ENCODE measurements at places on chromosomes 7 and 10. TPM values are rescaled to one million over a fixed set of nuclear protein-coding genes. Genes with fewer than 3 reads are reported as not detected.
A peak's percentile ranks its signal among the peaks of the same experiment; 100 is the strongest.

Gene TRIL
- 4.0 TPM for total RNA-seq

DNA sequence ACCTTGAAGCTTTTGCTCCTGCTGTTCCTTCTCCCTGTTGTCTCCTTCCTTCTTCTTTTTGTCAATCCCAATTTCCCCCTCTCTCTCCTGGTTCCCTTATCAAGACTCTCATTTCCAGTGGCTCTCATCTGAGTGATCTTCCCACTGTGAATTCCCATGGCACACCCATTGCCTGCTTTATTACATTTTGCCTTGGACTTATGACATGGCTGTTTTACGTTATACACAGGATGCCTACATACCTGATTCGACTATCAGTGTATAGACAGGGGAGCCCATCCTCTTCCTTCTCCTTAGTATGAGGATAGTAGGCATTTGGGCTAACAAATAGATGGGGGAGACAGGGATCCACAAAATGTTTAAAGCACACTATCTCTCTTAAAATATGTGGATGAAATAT is 39.9 kb upstream of the EFCAB10 start:
- no peaks in the 10 kb centered on the region for H3K4me1 ChIP-seq
- DNase-seq: no peak

- H3K27me3 ChIP-seq: no peaks in the 10 kb centered on the region
- no peak overlapping the region for H3K4me3 ChIP-seq
- H3K27ac ChIP-seq: no peak overlapping the region
- no peaks in the 10 kb centered on the region for H3K4me1 ChIP-seq
- no peak for DNase-seq
These were observed 41.7 kb downstream of the SP8 start for GRCh38 chr7:20744954-20745446.

DNA sequence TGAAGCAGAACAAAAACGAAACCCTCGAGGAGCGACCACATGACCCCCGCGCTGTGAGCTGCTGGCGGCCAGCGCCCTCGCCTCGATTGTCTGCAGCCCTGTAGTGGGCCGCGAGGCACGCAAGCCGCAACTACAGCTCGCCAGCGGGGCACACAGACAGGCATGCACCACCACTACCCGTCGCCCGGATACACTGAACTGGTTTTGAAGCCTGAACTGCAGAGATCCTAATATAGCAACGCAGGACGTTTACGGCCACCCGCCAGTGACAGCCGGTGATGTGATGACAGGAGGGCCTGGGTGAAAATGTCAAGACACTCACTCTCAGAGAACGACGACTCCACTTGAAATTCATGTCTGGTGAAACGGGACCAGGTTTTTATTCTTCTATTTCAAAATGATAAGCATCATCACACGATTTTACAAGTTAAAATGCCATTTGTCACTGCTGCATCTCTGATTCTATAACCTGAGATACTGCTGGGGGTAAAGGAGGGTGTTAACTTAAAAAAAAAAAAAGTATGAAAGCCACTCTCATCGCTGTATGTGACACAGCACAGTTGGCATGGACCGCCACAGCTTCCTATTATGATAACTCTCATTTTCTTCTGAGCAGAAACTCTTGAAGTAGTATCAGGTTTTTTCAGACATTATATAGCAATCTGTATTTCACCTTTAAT is 120.3 kb upstream of the DIP2C start:
- peaks cover 1% of the 10 kb centered on the region for H3K4me1 ChIP-seq
- H3K27me3 ChIP-seq: no peaks in the 10 kb centered on the region
- peaks cover 31% of the 10 kb centered on the region for H3K36me3 ChIP-seq
- no peak overlapping the region for H3K4me3 ChIP-seq

GRCh38 chr7:99827040-99827778 is 604 bp upstream of the CYP3A43 start:
- no peak overlapping the region for H3K27ac ChIP-seq
- H3K4me3 ChIP-seq: no peak overlapping the region
- H3K27me3 ChIP-seq: peaks cover 13% of the 10 kb centered on the region
- H3K36me3 ChIP-seq: no peaks in the 10 kb centered on the region
- no peaks in the 10 kb centered on the region for H3K4me1 ChIP-seq

Gene PDE6C
- total RNA-seq: not detected

Gene NKX1-2
- not detected for total RNA-seq

Gene FMC1
- total RNA-seq: 8.6 TPM

DNA sequence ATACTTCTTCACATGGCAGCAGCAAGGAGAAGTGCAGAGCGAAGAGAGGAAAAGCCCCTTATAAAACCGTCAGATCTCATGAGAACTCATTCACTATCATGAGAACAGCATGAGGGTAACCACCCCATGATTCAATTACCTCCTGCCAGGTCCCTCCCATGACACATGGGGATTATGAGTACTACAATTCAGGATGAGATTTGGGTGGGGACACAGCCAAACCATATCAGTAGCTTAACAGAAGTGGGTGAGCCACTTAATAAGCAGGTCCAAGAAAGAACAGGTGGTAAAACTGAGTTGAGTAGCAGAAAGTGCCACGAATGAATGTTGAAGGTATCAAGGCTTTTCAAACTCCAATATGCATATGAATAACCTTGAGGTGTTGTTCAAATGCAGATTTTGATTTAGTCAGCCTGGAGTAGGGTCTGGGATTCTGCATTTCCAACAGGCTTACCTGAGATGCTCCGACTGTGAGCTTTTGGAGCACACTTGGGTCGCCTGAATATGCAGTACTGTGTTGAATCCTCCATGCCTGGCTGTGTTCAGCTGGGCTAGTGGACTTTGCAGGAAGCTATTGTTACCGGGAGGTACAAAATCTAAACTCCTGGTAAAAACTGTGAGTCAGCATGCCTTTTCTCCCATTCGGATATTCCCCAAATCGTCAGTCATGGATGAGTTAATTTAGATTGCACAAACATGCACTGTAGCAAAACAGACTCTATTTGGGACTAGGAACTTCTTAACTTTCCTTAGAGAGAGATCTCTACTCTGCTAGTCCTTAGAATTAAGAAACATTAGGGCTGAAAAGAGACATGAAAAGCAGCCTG is 69.0 kb upstream of the PRKCQ start:
- H3K4me1 ChIP-seq: no peaks in the 10 kb centered on the region
- no peak overlapping the region for H3K4me3 ChIP-seq
- H3K36me3 ChIP-seq: no peaks in the 10 kb centered on the region

DNA sequence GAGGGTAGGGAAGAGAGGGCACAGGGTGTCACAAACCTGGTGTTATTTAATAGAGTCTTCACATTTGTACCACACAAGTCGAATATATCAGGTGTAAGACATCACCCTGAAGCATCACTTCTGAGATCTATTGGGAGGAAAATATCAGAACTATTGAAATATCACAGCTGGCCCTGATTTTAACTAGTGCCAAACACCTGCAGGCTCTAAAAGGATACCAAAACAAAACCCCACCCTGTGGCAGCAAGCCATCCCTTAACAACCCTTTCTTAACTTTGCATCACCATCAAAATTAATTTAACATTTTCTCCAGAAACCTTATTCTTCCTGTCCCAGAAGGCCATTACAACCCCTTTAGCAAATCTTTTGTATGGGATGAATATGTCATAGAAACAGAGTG is 365.4 kb downstream of the SUGCT start:
- no peak overlapping the region for H3K4me3 ChIP-seq
- H3K27ac ChIP-seq: peak overlapping the region; percentile 25
- H3K27me3 ChIP-seq: no peaks in the 10 kb centered on the region
- peaks cover 20% of the 10 kb centered on the region for H3K4me1 ChIP-seq
- no peak for DNase-seq

Gene LIPK
- not detected for total RNA-seq

- H3K27ac ChIP-seq: no peak within 1 kb of the TSS
- H3K36me3 ChIP-seq: no peaks in the 10 kb centered on the region
- DNase-seq: no peak
- H3K27me3 ChIP-seq: peaks cover 4% of the 10 kb centered on the region
- H3K4me1 ChIP-seq: peaks cover 16% of the 10 kb centered on the region
These were observed at the start of gene OPN4 for GRCh38 chr10:86654411-86655172. Gene OPN4 (plus strand): TSS chr10:86654547. CDS start chr10:86654784, 237 bp downstream.

Gene INMT
- 1.5 TPM for total RNA-seq

Gene RNF32
- total RNA-seq: 1.7 TPM

Gene GTPBP10
- total RNA-seq: 19.5 TPM

Gene C10orf67
- not detected for total RNA-seq

DNA sequence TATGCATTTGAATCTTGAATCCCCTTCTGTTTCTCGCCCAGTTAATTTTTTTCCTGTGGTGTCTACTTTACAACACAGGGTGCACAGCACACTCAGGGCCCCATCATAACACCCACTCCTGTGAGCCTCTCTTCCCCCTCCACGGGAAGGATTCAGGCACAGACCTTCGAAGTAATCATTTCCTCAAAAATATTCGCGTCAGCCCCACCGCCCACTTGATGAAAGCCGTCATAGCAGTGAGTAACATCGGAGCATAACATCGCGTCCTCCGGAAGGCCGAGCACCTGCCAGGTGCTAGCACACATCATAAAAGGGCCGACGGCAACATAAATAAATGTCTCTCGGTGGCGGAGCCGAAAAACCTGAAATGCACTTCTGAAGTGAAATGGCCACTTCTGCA is 201.7 kb upstream of the ADARB2 start:
- H3K36me3 ChIP-seq: no peaks in the 10 kb centered on the region
- H3K4me1 ChIP-seq: no peaks in the 10 kb centered on the region
- no peak overlapping the region for H3K4me3 ChIP-seq
- DNase-seq: no peak
- no peak overlapping the region for H3K27ac ChIP-seq

DNA sequence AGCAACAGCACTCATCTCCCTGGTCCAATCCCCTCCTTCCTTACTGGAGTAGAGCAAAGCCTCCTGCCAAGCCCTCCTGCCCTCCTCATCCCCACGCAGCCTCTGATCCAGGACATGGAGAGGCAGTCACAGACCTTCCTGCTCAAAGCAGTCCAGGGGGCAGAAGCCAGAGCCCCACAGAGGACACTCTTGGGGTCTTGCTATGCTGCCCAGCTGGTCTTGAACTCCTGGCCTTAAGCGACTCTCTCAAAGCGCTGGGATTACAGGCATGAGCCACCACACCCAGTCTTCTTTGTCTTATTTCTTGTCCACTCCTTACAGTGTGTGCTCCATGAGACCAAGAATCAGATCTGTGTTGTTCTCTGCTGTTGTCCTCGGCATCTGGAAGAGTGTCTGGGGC is 26.6 kb upstream of the MNX1 start:
- no peak for DNase-seq
- no peak overlapping the region for H3K27ac ChIP-seq
- peaks cover 2% of the 10 kb centered on the region for H3K36me3 ChIP-seq
- peaks cover 12% of the 10 kb centered on the region for H3K27me3 ChIP-seq
- H3K4me1 ChIP-seq: no peaks in the 10 kb centered on the region
- no peak overlapping the region for H3K4me3 ChIP-seq

DNA sequence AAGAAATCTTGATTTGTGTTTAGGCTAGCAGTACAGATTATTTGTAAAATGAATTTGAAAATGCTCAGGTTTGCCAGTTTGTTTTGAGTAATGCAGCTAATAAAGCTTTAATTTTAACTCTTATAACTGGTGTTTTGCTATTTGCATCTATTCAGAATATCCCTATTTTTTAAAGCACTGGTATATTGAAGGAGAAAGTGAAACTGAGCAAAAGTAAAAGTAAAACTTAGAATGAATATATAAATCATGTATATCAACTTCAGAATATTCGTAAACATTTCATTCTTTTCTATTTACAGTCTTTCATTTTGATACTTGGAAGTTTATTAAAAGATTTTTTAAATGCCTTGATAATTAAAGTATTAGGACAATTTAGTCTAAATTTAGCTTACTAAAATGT is 26.2 kb downstream of the TASOR2 start:
- peaks cover 28% of the 10 kb centered on the region for H3K4me1 ChIP-seq
- no peaks in the 10 kb centered on the region for H3K36me3 ChIP-seq
- H3K27me3 ChIP-seq: no peaks in the 10 kb centered on the region

Gene CEP41
- total RNA-seq: 16.4 TPM

DNA sequence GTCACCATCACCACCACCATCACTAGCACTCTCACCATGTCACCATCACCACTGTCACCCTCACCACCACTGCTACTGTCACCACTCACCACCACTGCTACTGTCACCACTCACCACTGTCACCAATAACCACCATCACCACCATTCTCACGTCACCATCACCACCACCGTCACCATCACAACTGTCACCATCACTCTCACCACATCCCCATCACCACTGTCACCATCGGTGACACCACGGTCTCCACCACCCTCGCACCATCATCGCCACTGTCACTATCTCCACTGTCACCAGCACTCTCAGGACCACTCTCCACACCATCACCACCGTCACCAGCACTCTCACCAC is 130.4 kb downstream of the MAD1L1 start:
- no peak for DNase-seq
- peaks cover 2% of the 10 kb centered on the region for H3K36me3 ChIP-seq
- no peaks in the 10 kb centered on the region for H3K27me3 ChIP-seq
- H3K4me3 ChIP-seq: no peak overlapping the region
- H3K4me1 ChIP-seq: peaks cover 39% of the 10 kb centered on the region

DNA sequence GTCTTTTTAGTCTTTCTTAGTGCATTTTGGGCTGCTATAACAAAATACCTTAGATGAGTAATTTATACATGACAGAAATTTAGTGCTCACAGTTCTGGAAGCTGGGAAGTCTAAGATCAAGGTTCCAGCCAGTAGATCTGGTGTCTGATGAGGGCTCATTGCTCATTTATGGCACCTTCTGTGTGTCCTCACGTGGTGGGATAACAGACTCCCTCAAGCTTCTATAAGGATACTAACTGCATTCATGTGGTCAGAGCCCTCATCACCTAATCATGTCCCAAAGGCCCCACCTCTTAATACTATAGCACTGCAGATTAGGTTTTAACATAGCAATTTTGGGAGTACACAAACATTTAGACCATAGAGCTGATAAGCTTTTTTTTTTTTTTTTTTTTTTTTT is 80.4 kb downstream of the ZNRF2 start:
- peaks cover 22% of the 10 kb centered on the region for H3K4me1 ChIP-seq
- no peaks in the 10 kb centered on the region for H3K36me3 ChIP-seq
- no peak for DNase-seq
- no peaks in the 10 kb centered on the region for H3K27me3 ChIP-seq
- H3K4me3 ChIP-seq: no peak overlapping the region
- H3K27ac ChIP-seq: no peak overlapping the region

GRCh38 chr10:52064084-52064845 is 249.8 kb upstream of the DKK1 start:
- no peaks in the 10 kb centered on the region for H3K27me3 ChIP-seq
- H3K4me1 ChIP-seq: no peaks in the 10 kb centered on the region
- DNase-seq: no peak

DNA sequence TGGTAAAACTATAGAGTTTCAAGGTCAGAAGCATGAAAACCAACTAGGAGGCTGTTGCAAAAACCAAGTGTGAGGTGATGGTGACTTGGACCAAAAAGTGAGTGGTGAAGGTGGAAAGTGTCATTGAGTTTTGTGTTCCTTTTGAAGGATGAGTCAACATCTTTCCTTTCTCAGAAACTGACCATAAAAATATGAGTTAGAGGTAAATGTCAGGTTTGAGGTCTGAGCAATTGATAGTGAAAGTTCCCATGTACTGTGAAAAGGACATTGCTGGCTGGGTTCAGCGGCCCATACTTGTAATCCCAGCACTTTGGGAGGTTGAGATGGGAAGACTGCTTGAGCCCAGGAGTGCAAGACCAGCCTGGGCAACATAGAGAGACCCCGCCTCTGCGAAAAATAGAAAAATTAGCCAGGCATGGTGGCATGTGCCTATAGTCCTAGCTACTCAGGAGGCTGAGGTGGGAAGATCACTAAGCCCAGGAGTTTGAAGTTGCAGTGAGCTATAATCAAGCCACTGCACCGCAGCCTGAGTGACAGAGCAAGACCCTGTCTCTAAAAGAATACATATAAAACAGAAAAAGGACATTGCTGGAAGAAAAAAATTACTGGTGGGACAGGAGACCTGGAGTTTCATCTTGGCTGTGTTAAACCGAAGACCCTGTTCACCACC is 89.3 kb upstream of the ARID5B start:
- no peak overlapping the region for H3K4me3 ChIP-seq
- H3K36me3 ChIP-seq: no peaks in the 10 kb centered on the region
- H3K27ac ChIP-seq: no peak overlapping the region
- no peaks in the 10 kb centered on the region for H3K4me1 ChIP-seq
- no peak for DNase-seq

Measured in osteocyte (in vitro differentiated cells).